Mesenchymal stem cell (in vitro differentiated cells and primary cell): ENCODE measurements at places on chromosomes 4 and X.
A peak's percentile ranks its signal among the peaks of the same experiment; 100 is the strongest.

DNA sequence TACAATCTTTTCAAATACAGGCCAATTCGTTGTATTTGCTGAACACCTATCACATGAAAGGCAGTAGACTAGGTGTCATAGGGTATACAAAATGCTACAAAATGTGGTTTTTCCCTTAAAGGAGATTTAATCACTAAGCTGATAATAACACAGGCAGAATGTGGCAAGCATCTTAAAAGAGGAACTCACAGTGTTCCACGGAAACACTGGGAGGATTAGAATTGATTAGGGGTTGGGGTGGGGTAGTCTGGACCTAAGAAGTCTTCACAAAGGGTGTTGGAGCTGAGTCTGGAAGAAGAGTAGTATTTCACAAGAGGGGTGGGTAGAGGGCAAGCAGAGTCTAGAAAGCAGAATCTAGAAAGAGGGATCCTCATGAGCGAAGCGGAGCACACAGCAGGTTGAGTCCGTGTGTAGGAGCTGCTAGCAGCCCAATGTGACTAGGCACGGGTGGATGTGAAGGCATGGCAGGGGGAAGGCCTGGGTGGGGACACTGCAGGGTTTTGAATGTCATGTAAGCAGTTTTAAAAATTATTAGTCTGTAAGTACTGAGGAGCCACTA lies 123.6 kb downstream of the MGST2 start:
- no peak for DNase-seq

GRCh38 chrX:1727531-1728027 lies 112.7 kb downstream of the ASMT start:
- no peak for DNase-seq

- no peak for DNase-seq
These were observed 557.7 kb upstream of the TENM3 start for GRCh38 chr4:181685461-181685860.

GRCh38 chr4:34733185-34733941 lies 1511.0 kb downstream of the ARAP2 start:
- no peak for DNase-seq

GRCh38 chrX:21655901-21656586 lies 2.1 kb downstream of the KLHL34 start:
- no peak for DNase-seq

GRCh38 chr4:177118596-177118995 lies 191.1 kb upstream of the NEIL3 start:
- peak; percentile 56 for DNase-seq

DNA sequence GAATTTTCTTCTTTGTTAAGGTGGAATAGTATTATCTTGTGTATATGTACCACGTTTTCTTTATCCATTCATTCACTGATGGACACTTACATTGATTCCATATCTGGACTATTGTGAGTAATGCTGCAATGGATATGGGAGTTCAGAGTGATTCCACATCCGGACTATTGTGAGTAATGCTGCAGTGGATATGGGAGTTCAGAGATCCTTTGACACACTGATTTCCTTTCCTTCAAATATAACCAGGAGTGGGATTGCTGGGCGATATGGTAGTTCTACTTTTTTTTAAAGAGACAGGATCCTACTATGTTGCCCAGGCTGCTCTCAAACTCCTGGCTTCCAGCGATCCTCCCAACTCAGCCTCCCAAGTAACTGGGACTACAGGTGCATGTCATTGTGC lies 12.1 kb downstream of the TMEM156 start:
- no peak for DNase-seq

DNA sequence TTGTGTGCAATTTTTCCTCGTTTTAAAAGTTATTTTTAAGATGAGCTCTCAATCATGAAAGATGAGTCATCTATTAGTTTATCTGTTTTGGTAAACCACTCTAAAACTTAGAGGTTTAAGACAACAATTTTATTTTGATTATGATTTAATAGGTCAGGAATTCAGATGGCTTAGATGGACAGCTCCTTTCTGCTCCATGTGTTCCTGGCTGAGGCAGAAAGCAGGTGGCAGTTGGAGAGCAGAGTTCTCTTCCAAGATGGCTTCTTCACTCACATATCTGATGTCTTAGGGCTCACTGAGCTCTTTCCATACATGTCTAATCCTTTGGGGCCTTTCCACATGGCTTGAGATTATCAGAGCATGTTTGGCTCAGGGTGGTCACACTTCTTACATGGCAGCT lies 48.3 kb upstream of the GRPR start:
- no peak for DNase-seq

DNA sequence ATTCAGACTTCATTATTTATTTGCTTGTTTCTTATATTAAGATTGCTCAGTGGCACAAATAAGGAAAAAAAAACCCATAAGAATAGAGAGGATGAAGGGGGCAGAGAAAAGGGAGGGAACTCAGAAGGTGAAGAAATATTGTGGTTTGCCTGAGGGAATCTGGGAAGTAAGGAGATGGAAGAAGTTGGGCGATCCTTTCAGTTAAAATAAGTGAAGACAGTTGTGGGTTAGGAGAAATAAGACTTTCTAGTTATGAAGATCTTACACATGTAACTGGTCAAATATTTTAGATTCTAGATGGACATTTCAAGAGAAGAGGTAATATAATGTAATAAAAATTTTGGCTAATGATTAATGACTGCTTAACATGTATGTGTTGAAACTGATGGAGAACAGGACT lies 138.7 kb upstream of the LIMCH1 start:
- DNase-seq, result no peak

DNA sequence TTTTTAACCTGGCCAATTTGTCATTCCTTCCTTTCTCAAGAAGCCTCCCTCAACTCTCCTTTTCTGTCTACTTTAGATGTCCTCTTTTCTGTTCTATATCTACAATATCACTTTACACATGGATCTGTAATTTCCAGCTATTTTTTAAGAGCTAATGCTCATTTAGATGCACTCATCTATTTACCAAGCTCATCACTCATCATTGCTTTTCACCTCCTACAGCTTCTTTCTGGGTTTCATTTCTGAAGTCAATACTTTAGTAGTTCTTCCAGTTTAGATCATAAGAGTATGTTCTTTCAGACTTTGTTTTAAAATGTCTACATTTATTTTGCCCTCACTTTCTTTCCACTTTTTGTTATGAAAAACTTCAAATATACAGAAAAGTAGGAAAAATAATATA lies 466.9 kb downstream of the MID1IP1 start:
- no peak for DNase-seq

DNA sequence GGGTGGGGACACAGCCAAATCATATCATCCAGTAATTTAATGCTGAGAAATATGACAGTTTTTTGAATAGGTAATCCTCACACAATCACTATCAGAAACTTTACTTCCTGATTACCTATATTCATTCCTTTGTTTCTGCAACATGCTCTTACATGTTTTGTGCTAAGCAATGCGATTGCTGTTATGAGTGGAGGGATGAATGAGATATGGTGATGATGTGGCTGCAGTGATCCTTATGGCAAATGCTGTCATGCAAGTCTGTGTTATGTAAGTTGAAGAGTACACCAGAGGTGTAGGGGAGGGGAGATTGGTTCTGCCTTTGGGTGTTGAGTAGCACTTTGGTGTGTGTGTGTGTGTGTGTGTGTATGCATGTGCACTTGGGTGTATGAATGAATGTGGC lies 14.6 kb downstream of the HERC3 start:
- no peak for DNase-seq

DNA sequence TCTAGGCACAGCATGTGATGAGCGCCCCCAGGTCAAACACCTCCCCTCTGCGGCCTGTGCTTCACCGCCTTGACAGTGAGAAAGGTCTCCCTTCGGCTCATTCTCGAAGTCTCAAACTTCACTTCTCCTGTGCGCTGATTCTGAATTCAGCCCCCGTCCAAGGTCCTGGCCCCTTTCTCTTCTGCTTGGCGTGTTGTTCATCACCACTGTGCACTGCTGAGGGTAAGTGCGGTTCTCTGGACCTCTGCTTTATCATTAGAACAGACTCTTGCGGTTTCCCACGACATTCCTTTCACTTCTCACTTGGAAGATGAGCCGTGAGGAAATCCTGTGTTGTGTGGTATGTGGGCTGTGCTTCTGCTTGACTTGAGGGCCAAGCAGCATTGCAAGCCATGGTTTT lies 11.9 kb downstream of the HTT-AS start:
- DNase-seq, result peak; percentile 81

- peak; percentile 21 for DNase-seq
These were observed 27.1 kb downstream of the PIR start for GRCh38 chrX:15465896-15466651.

- no peak for DNase-seq
These were observed 407.1 kb downstream of the ADAM29 start for GRCh38 chr4:175325230-175325629.

GRCh38 chrX:51694254-51694653 lies 11.6 kb upstream of the CENPVL2 start:
- no peak for DNase-seq

GRCh38 chr4:139666735-139667281 lies 1.2 kb downstream of the MGST2 start:
- peak; percentile 74 for DNase-seq
